ENCODE measurements at places on chromosomes 7 and 10.

DNA sequence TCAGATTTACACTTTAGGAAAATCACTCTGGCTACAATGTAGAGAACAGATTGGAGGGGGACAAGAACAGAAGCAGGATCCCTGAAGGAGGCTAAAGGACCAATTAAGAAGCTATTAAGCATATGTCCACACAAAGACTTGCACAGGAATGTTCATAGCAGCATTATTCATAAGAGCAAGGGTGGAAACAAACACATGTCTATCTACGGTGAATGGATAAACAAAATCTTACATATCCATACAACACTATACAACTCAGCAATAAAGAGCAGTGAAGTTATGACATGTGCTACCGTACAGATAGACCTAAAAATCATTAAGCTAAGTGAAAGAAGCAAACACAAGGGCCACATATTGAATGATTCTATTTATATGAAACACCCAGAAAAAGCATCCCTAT is 10.4 kb downstream of the CHCHD3 start:
- no peak for DNase-seq

DNA sequence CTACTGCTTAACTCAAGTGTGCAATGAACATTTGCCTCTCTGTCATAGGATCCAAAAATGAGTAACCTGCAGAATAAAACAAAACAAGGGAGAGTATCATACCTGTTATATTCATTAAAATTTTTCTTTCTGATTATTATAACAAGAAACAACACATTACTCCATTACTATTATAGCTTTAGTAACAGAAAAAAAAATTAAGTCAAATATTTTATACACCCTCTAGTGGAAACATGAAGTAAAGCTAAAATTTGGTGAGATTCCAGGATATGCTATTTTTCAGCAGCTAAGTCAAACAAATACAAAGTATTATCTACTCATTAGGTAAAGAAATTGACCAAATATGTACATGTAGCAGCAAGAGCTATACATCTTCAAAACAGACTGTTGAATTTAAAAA is 56.3 kb downstream of the PDZD8 start:
- no peak for DNase-seq

GRCh38 chr10:44834131-44834530 is 77.0 kb upstream of the TMEM72 start:
- no peak for DNase-seq

DNA sequence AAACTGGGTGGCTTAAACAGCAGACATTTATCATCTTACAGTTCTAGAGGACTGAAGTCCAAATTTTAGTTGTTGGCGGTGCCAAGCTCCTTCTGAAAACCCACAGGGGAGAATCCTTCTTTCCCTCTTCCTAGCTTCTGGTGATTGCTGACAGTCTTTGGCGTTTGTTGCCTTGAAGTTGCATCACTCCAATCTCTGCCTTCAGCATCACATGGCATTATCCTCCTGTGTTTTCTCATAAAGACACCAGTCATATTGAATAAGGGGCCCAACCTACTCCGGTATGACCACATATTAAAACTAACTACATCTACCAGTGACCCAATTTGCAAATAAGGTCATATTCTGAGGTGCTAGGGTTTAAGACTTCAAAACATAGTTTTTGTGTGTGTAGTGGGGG is 472.1 kb upstream of the IGFBP3 start:
- DNase-seq = no peak

- no peak for DNase-seq
These were observed 203.7 kb downstream of the ARHGAP21 start for GRCh38 chr10:24519950-24520349.
